ENCODE measurements at places on chromosomes 11 and 22.
A peak's percentile ranks its signal among the peaks of the same experiment; 100 is the strongest.

DNA sequence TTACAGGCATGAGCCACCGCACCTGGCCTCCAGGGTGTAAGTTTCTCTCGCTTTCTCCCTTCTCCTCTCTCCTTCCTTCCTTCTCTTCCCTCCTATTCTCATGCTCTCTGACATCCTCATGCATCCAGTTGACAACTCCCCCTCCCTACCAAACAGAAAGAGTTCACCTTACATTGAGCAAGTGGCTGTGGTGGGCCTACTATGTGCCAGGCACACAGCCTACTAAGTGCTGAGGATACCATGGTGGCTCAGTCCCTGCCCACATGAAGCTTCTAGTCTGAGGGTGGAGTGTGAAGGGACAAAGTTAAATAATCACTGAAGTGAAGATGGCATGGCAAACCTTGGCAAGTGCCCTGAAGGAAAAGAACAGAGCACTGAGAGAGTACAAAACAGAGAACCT is 9.6 kb upstream of the DAGLA start:
- H3K27me3 ChIP-seq: peaks cover 43% of the 10 kb centered on the region
- H3K27ac ChIP-seq: no peak overlapping the region
- H3K4me1 ChIP-seq: no peaks in the 10 kb centered on the region
- no peaks in the 10 kb centered on the region for H3K36me3 ChIP-seq
- no peak for DNase-seq

- peaks cover 40% of the 10 kb centered on the region for H3K4me1 ChIP-seq
- H3K27me3 ChIP-seq: no peaks in the 10 kb centered on the region
- peaks cover 1% of the 10 kb centered on the region for H3K36me3 ChIP-seq
- peak overlapping the region; percentile 92 for H3K4me3 ChIP-seq
- no peak for DNase-seq
- H3K27ac ChIP-seq: peak overlapping the region; percentile 93
These were observed 3.2 kb downstream of the TIMP3 start for GRCh38 chr22:32804531-32805360.

- DNase-seq: no peak
- no peaks in the 10 kb centered on the region for H3K36me3 ChIP-seq
- no peak overlapping the region for H3K27ac ChIP-seq
- no peaks in the 10 kb centered on the region for H3K27me3 ChIP-seq
- no peak overlapping the region for H3K4me3 ChIP-seq
These were observed 14.1 kb downstream of the SLC35C1 start for GRCh38 chr11:45818961-45819605.

GRCh38 chr11:117807482-117808327 is 10.7 kb upstream of the DSCAML1 start:
- peaks cover 26% of the 10 kb centered on the region for H3K27me3 ChIP-seq
- peaks cover 5% of the 10 kb centered on the region for H3K4me1 ChIP-seq
- no peaks in the 10 kb centered on the region for H3K36me3 ChIP-seq

- H3K4me3 ChIP-seq: no peak overlapping the region
- DNase-seq: no peak
- peaks cover 36% of the 10 kb centered on the region for H3K4me1 ChIP-seq
- no peaks in the 10 kb centered on the region for H3K27me3 ChIP-seq
- H3K27ac ChIP-seq: no peak overlapping the region
- H3K36me3 ChIP-seq: peaks cover 7% of the 10 kb centered on the region
These were observed 8.8 kb downstream of the RRAS2 start for GRCh38 chr11:14350215-14350614.

- H3K4me3 ChIP-seq: no peak overlapping the region
- no peaks in the 10 kb centered on the region for H3K36me3 ChIP-seq
- DNase-seq: no peak
- peak overlapping the region; percentile 49 for H3K27ac ChIP-seq
- no peaks in the 10 kb centered on the region for H3K27me3 ChIP-seq
These were observed 90.3 kb upstream of the MTMR2 start for GRCh38 chr11:96014217-96014616.

DNA sequence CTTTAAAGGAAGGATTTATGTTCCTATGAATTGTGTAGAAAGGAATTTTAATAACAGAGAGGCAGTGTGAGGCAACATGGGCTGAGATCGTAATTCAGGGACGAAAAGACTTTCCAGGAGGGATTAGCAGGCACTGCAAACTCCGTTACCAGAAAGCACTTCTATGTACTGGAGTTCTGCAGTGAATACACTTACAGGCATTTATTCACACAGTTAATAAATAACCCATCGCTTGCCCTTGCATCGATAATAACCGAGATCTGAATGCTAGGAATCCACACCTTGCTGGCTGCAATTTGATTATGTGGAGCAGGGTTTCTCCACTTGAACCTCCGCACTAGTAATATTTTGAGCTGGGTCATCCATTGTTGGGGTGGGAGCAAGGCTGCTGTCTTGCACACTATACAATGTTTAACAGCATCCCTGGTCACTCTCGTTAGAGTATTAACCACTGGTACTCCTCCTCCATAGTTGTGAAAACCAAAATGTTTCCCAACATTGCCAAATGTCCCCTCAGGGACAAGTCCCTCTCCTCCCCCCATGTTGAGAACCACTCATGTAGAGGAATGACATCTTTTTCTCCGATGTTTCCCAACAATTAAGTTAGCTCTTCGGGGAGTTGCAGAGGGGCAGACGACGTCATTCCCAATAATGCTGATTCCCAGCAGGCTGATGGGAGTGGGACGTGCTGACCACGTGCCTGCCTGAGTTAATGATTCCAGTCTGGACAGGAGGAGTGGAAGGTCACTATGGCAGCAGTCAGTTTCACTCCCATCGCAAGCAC is 99.5 kb downstream of the SNX19 start:
- peaks cover 8% of the 10 kb centered on the region for H3K4me1 ChIP-seq
- H3K36me3 ChIP-seq: no peaks in the 10 kb centered on the region
- H3K27me3 ChIP-seq: no peaks in the 10 kb centered on the region
- DNase-seq: no peak

DNA sequence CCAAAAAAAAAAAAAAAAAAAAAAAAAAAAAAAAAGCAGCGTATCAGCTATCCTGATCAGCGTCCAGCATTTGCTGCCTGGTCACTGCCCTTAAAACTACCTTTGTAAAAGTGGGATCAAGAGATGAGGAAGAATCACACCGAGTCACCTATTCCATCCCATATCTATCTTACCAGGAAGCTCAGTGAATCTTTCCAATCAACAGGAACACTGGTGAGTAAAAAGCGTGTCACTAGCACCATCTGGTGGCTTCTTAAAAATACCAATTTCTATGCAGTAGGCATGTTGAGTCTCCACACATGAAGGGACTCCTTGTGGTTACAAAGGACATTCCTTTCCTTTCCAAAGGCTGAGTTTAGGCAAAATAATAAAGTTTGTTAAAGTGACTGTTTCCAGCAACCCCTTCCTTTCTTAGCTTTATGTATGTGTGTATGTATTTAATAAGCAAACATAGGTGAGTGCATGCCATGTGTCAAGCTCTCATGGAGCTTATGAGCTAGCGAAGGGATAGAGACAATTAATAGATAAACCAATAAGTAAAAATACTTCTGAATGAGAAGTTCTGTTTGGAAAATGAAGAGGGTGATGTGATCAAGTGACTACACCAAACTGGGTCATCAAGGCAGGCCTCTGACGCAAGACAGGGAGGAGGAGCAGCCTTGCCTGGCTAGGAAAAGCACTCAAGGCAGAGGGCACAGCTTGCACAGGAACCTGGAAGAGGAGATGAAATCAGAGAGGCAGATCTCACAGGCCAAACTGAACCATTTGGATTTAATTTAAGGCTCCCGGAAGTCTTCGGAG is 13.9 kb upstream of the TP53AIP1 start:
- H3K27me3 ChIP-seq: peaks cover 10% of the 10 kb centered on the region
- H3K4me1 ChIP-seq: peaks cover 4% of the 10 kb centered on the region
- no peaks in the 10 kb centered on the region for H3K36me3 ChIP-seq
- DNase-seq: no peak

All from chondrocyte (in vitro differentiated cells).